ENCODE measurements at places on chromosomes 3 and 15.

- DNase-seq = no peak
Measured at GRCh38 chr15:25846377-25846776, 16.8 kb downstream of the ATP10A start.

DNA sequence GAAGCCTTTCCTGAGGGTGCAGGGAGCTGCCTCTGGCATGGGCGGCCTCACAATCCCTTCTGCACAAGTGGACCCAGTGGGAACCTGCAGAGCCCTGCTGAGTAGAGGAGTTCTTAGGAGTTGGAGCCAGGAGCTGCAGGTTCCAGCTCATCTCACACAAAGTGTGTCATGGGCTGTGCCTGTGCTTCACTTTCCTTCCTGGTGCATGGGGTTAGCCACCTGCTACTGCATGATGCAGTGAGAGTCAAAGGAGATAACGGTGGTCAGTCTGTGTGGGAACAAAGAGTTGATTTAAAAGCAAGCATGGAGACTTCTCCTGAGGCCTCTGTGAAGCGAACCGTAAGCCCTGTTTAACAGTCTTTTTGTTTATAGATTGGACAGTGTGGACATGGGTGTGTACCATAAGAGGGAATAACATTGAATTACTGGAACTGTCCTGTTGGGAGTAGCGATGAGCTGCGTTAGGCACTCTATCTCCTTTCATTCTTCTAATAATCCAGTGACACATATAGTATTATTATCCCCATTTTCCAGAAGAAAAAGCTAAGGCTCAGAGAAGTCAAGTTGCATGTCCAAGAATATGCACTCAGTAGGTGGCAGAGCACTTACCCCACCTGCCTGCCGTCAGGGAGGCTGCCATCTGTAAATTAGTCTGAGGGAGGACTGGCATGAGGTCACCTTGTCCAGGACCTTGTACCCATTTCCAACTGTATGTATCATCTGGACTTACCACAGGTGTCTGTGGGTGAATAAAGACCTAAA lies 68.7 kb upstream of the PRR23C start:
- DNase-seq = no peak

GRCh38 chr15:63212050-63213004 lies 22.9 kb downstream of the RAB8B start:
- DNase-seq = peak; percentile 74

GRCh38 chr3:25153561-25153960 lies 274.5 kb upstream of the RARB start:
- no peak for DNase-seq

DNA sequence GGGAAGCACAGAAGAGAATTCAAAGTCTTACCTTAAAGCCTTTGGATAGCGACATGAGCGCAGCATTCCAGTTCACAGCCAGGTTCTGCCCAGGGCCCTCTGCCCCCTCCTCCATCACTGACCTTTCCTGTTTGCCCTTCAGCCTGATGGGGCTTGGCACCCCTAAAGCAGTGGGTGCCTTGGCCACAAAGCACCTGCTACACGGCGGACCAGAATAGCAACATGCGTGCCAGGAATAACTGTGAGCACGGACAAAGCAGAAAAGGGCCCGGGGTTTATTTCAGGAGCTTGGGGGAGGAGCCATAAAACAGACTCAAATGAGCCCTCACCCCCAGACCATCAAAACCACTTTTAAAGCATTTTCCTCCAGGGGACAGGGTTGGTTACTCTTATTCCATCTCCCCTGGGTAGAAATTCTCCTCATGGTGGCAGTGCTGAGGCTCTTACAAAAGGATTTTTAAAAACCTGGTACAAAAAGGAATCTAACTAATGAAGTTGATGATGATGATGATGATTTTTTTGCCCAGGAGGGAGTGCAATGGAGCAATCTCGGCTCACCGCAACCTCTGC lies 135.4 kb downstream of the KLF13 start:
- no peak for DNase-seq

- no peak for DNase-seq
Measured at GRCh38 chr3:71104556-71104955, 479.0 kb downstream of the FOXP1 start.

DNA sequence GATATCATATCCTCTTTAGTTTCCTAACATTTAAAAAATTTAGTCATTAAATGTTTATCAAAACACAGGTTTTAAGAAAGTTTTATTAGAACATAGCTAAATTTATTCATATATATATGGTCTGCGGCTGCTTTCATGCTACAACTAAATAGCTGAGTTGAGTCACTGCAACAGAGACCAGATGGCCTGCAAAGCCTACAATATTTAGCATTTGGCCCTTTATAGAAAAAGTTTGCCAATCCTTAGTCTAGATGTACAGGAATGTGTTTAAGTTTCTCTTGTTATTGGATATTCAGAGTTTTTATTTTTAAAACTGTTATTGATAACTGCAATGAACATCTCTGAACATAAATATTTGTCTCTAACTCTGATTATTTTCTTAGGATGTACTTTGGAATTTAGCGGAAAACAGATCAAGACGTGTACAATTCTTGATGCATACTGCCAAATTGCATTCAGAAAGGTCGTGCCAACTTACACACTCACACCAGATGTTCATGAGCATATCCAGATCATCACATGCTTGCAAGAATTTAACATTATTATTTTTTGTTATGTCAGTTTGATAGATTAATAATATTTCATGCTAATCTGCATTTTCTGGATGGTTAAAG lies 157.9 kb downstream of the STAC start:
- DNase-seq = no peak

DNA sequence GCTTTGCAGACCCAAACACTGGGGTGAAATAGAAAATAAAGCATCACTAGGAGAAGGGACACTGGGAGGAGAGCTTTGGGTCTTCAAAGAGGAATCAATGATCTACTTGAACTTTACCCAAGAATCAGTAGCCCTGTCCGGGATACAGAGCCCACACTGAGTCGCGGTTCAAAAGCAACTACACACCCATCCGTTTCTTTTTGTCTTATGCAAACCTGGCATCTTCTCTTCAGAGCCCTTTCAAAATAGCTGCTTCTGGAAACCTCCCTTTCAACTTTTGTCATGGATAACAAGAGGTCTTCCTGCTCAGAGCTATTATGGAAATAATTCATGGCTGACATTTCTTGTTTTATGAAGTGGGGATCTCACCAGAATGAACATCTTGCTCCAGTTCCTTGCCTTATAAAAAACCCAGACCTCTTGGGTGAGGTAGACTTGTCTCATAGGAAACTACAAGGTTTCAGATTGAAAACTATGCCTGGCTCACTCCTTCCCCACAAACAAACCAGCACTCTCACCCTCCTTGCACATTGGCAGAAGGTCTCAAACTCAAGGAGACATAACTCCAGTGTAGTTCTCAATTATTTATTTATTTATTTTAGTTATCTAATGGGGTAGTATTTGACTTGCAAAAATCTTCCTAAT lies 115.1 kb upstream of the ARHGEF3 start:
- no peak for DNase-seq
